Vagina (tissue), 2 donors: ENCODE measurements at places on chromosomes 7 and 10. TPM values are rescaled to one million over a fixed set of nuclear protein-coding genes. Genes with fewer than 3 reads are reported as not detected.

The TAS2R5 gene
- total RNA-seq, result 6.1 TPM

DNA sequence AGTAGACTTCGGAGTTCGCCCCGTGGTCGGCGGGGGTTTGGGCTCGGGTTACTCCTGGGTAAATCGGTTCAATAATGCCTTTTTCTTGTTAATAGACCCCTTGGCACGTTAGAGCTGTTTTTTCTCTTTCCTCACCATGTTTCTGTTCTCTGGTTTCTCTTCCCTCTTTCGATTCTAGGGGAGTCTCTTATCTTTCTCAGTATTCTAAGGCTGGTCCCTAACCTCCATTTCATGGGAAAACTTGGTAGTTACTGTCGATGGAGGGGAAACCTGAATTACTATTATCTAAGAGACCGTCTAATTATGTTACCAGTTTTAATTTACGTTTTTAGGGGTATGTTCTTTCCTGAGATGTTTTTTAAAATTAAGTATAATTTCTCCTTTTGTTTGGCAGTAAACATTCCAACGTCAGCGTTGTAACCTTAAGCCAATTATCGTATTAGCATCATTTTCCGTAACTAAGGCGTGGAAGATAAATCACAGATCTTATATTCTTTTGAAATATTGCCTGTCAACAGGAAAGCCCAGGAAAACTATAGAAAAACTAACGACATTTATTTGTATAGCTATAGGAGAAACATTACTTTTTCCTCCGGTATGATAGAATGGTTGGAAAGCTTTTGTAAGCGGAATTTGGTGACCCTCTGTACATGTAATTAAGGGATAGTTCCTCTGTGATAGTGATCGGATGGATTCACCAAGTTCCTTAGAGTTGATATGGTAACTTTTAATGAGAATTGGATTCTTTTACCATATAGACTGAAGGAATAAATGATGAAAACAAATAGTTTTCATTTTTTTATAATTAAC lies 847 bp downstream of the BTAF1 start:
- DNase-seq, result no peak

DNA sequence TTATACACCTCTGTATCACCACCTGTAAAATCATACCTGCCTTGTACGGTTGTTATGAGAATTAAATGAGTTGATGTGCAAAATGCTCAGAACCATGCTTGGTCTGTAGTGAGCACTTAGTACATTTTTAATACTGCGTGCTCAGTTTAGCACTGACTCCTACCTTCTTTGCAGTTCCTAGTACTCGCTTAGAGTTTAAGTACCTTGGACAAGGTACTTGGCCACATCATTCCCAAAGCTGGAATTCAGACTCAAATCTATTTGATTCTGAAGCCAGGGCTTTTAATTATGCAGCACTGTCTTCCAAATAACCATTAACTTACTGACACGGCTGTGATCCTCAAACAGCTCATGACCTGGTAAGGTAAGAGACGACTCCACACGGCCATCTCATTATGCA lies 100.0 kb upstream of the AGK start:
- DNase-seq, result no peak

- DNase-seq, result no peak
Observed at GRCh38 chr10:58464956-58465355, 47.7 kb upstream of the BICC1 start.

DNA sequence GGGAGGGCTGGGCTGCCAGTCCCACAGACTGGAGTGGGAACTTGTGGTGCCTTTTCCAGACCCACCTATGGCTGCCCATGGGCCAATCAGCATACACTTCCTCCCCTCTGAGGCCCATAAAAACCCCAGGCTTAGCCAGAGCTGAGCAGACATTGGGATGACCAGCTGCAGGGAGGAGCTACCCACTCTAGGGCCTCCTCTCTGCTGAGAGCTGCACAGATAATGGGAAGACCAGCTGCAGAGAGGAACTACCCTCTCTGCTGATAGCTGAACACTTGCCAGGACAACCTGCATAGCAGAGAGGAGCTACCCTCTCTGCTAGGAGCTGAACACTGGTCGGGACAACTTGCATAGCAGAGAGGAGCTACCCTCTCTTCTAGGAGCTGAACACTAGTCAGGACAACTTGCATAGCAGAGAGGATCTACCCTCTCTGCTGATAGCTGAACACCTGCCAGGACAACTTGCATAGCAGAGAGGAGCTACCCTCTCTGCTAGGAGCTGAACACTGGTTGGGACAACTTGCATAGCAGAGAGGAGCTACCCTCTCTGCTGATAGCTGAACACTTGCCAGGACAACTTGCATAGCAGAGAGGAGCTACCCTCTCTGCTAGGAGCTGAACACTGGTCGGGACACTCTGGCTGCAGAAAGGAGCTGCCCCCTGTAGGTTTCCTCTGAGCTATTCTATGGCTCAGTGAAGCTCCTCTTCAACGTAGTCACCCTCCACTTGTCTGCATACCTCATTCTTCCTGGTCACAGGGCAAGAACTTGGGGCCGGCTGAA lies 88.3 kb upstream of the CACUL1 start:
- no peak for DNase-seq

- no peak for DNase-seq
Observed at GRCh38 chr7:130410868-130411541, 29.8 kb downstream of the CEP41 start.

The NME8 gene
- total RNA-seq, result not detected

DNA sequence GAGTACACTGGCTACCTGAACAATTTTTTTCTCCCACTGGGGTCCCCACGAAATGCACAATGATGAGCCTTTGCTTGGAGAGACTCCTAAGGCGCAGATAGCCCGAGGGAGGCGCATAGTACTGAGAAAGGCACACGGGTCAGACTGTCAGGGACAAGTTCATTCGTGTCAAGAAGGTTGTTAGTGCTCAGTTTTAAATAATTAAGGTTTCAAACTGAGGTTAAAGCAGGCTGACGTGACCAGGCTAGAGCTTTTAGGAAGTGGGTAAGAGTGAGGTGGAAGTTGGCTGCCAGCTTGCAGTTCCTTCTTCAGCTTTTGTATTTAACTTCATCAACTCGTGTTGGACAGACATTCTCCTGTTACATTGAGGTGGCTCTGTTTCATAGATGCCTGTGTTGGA lies 31.6 kb downstream of the RBM33 start:
- no peak for DNase-seq

DNA sequence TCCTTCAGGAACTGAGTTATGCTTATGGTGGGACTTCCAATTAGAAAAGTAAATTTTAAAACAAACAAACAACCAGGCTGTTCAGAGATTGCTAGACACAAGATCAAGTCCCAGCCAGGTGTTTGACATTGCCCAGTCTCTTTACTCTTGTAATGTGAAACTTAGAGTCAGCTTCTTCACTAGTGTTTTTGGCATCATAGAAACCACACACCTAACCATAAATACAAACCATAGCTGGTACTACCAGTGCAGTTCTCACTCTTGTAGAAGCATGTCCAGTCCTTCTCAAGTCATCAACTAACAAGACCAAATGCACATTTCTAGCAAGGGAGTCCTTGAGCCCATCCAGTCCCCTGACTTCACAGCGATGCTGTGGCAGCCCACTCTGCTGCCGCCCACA lies 339.9 kb downstream of the GFRA1 start:
- DNase-seq, result no peak

The OR2A7 gene
- 7.4 TPM for total RNA-seq

- DNase-seq, result no peak
Observed at GRCh38 chr7:134134004-134134403, 6.9 kb downstream of the LRGUK start.

The CDC14C gene
- not detected for total RNA-seq

DNA sequence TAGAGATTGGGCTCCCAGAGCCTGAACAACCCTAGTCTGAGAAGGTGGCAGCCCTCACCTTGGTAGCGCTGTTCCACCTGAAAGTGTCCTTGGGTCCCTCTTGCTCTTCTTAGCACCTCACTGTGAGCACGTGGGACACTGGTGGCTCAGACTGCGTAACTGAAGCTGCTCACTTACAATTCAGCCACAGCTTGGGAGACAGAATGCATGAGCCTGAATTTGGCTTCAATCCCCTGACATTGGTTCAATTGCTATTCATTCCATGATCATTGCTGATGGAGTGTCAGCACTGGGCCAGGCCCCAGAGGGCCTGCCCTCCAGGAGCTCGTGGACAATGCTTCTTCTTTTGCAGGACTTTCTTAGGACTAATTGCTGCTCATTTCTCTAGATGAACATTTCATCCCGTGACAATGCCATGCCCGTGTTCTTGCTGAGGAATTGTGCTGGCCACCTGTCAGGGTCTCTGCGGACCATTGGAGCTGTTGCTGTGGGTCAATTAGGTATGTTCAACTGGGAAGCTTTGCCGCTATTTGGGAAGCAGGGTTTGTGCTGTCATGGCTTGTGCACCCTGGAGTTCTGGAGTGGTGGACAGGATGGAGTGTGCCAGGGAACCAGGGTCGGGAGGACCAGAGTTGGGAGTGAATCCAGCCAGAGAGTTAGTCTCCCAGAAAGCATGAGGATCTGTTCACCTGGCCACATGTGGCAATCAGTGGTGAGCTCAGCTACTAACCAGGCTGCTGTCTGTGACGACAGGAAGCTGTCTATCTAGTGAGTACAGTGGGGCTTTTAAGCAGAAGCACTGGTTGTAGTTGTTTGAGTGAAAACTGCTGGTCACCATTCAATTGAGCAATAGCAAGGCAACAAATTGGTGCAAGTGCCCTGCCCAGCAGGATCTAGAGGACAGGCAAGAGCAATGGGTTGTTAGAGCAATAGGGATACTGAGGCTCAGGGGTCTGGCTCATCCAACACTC lies 105.1 kb downstream of the WDFY4 start:
- peak; percentile 65 for DNase-seq

DNA sequence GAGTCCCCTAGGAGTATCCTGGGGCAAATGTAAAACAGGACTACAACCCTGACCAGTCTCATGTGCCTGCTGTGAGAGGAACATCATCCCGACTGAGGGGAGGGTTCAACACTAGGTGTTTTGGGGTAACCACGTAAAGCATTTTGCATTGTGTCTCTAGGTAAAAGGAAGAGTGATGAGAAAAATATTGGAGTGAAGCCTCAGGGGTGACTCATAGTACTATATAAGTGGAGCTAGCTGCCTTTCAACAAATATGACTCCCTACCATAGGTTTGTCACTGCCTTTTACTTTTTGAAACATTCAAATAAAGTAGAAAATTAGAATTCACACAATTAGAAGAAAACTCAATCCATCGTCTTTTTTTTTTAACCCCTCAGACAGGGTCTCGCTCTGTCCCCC lies 2.6 kb upstream of the CAMK2G start:
- no peak for DNase-seq

- no peak for DNase-seq
Observed at GRCh38 chr7:109003742-109004141, 434.1 kb downstream of the DNAJB9 start.

- DNase-seq, result no peak
Observed at GRCh38 chr10:101611096-101611905, 23.2 kb downstream of the DPCD start.

The RRP12 gene
- total RNA-seq, result 32.7 TPM

The CLEC5A gene
- 0.49 TPM for total RNA-seq

The MRPS24 gene
- total RNA-seq, result 68.8 TPM

- no peak for DNase-seq
Observed at GRCh38 chr7:147478796-147479195, 1111.8 kb upstream of the C7orf33 start.

DNA sequence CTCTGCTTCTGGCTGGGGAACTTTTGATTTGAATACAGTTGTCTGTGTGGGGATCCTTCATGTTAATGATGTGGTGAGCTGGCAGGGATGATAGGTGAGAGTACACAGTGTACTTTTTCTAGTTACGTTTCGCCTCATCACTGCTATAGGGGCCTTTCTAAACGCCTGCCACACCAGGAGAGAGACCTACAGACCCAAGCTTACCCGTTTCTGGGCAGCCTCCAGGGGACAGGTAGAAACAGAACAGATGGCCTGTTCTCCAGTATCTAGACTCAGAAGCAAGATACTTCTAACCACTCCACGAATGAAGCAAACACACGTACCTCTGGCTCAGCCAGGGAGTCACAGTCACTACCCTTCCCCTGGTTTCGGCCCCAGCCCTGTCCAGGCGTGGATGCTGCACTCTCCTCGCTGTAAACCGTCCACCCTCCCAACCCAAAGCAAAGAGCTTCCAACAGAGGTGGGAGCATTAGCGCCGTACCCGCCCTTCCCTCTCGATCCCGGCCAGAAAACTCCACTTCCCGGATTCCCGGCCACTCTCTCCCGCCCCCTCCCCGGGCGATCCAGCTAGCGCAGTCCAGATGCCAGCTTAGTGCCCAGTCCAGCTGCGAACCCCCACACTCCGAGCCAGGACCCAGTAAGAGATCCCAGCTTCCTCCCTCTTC lies 1.2 kb downstream of the CCDC6 start:
- DNase-seq, result no peak

DNA sequence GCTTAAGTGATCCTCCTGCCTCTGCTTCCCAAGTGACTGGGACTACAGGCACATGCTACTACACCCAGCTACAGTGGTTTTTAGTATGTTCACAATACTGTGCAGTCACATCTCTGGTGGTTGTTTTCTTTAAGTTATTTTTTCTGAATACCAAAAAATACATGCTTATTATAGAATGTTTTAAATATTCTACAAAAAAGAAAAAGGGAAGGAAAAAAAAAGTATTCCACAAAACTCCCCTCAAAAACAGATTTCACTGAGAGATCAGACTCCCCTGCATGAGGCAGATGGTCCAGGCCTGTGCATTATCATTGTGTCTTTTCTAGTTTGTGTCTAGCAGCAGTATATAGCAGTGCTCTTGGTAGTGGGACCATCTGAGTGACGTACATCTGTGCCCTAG lies 36.8 kb downstream of the OGDH start:
- DNase-seq, result no peak

- DNase-seq, result no peak
Observed at GRCh38 chr7:41877118-41877517, 174.2 kb upstream of the INHBA start.

DNA sequence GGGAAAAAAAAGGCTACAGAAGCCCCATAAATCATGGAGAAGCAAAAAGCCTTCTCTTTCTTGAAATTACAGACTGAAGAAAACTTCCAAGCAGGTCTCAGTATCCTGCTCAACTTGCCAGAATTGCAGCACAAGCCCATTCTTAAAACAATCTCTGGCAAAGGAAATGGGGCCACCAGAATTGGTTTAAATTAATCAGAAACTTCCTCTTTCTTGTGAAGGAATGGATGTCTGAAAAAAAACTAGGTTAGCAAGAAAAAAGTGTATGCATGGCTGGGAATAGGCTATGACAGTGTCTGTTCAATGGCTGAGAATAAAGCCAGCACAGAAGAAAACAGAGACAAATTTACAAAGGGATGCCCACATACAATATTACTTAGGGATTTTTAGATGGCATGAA lies 59.1 kb downstream of the TFEC start:
- DNase-seq, result no peak
